ENCODE measurements at places on chromosomes 7 and 10.

DNA sequence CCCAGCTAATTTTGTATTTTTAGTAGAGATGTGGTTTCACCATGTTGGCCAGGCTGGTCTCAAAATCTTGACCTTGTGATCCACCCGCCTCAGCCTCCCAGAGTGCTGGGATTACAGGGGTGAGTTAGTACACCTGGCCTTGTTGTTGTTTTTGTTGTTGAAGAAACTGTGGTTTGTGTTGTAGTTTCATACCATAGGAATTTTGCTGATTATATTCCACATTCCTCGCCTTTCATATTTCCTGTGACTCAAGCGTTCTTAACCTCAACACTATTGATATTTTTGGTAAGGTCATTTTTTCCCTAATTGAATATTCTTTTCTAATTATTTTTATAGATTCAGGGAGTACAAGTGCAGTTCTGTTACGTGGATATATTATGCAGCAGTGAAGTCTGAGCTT lies 16.7 kb downstream of the LIPF start:
- DNase-seq: no peak

- no peak for DNase-seq
These were observed 7.9 kb upstream of the ZFYVE27 start for GRCh38 chr10:97729014-97729413.

- peak; percentile 55 for DNase-seq
These were observed 10.3 kb downstream of the SFXN3 start for GRCh38 chr10:101041252-101041761.

DNA sequence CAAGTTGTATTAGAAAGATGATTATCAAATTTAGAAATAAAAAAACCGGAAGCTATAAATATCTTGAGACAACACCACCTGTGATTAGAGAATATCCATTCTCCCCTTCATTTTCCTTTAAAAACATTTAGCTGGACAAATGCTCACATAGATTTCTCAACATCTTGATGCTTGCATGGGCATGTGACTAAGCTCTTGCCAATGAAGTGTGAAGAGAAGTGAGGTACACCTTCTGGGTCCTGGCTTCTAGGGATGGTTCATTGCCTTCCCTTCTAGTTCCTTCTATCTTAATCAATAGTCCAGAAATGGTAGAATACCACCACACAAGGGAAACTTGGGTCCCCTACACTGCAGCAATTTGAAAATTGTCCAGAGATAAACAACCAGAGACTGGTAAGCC lies 41.0 kb downstream of the WAPL start:
- no peak for DNase-seq

DNA sequence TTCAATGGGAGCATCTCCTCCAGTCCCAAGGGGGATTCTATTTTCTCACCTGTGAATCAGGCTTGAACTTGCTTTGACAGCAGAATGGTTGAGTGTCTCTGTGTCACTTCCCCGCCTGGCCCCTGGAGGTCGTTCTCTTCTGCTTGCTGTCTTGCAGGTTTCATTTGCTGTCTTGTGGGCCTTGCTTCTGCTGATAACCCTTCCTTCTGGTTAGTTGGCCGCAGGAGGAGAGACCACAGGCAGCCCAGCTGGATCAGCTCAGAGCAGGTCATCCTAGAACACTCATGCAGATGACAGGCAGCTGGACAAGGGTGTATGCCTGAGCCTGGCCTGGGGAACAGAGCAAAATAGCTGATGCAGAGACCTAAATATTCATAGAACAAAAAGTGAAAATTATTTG lies 344.2 kb upstream of the ADARB2 start:
- DNase-seq: no peak

DNA sequence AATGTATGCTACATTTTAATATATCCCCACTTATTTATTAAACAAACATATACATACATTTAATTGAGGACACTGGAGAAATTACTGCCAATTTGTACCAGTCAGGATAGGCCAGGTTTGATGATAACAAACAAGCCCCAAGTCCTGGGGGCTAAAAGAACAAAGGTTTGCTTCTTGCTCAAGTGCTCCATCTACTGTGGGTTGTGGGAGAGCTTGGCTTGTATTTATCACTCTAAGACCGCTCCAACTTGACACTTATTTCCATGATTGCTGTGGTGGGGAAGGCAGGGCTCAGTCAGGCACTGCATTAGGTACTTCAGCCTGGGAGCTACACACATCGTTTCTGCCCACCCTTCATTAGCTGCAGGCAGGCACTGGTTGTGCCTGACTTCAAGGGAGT lies 136.6 kb upstream of the ZNF32 start:
- no peak for DNase-seq

- no peak for DNase-seq
These were observed 578 bp downstream of the ZNF713 start for GRCh38 chr7:55887821-55888247.

DNA sequence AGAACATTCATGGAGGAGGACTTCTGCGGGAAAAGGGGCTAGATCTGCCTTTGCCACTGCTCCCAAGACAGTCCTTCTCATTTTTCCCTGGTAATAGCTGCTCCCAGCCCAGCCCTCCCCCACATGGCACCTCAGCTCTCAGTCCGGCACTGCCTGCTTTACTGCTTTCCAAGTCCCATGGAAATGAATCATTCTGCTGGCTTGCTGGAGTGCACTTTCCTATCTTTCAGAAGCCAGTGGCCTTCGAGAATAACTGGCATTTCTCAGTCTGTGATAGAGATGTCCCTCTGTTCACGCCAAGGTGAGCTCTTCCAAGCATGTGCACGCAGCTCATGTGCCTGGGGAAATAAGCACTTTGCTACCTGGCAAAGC lies 61.4 kb downstream of the SYPL1 start:
- DNase-seq: no peak

GRCh38 chr10:57955076-57955475 lies 312.6 kb downstream of the IPMK start:
- DNase-seq: no peak

DNA sequence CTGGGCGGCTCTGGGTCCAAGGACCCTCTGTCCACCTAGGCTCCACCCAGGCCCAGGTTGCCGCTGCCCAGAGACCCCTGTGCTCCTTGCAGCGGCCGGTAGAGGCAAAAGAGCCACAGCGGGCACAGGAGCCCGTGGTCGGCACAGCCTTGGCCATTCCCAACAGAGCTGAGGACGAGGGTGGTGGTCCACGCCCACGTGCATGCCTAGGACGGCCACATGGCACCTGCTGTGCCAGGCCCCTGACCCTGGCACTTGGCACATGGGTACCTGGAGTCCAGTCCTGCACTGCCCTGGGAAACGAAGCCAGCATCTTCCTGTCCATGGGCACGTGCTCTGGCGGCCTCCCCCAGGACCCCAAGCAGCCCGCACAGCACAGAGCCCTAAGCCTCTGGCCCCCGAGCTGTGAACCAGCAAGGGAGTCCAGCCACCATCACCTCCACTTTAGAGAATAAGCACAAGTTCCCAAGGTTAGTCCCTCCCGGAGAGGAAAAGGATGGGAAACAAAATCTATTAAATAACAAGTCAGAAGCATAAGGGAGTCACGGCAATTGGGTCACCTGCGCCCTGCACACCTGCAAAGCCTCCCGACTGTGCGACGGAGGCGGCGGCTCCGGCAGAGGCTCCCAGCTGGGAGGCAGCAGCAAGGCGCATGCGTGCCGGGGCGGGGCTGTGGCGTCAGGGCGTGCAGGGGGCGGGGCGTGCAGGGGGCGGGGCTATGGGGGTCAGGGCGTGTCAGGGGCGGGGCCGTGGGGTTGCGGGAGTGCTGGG lies 59.1 kb downstream of the STK32C start:
- peak; percentile 39 for DNase-seq

DNA sequence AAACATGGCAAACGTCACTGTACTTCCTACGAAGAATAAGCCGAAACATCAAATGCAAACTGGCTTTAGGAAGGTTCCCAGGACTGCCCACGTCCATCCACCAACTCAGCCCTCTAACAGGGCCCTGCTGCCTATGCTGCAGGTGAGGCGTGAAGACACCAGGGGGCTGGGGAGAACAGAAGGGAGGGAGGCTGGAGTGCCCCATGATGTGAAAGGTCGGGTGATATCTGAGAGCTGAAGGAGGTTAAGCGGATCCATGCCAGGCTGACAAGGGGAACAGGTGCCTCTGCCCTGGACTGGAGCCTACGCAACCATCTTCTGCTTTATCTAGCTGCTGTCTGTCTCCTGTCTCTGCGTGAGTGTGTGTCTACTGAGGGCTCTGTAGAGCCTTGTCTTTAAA lies 40.2 kb upstream of the ATP6V0A4 start:
- DNase-seq: no peak

DNA sequence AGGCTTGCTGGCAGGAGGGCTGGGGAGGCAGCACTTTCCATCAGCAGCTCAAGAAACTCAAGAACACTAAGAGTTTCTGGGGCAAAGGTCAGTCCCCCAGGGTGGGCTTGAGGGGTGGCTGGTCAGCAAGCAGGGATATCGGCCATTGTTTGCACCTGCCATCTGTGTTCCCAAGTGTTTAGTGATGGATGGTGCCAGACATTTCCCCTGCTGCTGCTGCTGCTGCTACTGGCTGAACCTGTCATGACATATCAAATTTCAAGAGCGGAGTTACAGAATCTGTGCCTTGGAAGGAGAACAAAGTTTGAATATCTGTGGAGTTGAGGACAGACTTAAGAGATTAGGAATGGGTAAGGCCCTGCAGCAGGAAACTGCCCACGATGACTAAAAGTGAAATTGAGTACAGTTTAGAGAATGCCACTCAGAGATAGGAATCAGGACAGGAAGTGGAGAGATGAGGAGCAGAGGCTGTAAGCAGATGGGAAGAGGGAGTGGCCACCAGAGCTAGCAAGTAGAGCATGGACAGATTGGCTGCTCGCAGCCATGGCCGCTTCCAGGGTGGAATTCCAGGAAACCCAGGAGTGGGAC lies 39.2 kb upstream of the PPP1R3C start:
- DNase-seq: no peak

GRCh38 chr10:31604096-31604495 lies 285.1 kb downstream of the ZEB1 start:
- DNase-seq: no peak

- no peak for DNase-seq
These were observed 138.7 kb downstream of the NEURL1 start for GRCh38 chr10:103632247-103632642.

GRCh38 chr7:20474249-20474648 lies 141.2 kb upstream of the ABCB5 start:
- no peak for DNase-seq

GRCh38 chr7:148255333-148255732 lies 335.2 kb upstream of the C7orf33 start:
- no peak for DNase-seq

- DNase-seq: no peak
These were observed 4.2 kb downstream of the CTBP2 start for GRCh38 chr10:125156196-125156595.

DNA sequence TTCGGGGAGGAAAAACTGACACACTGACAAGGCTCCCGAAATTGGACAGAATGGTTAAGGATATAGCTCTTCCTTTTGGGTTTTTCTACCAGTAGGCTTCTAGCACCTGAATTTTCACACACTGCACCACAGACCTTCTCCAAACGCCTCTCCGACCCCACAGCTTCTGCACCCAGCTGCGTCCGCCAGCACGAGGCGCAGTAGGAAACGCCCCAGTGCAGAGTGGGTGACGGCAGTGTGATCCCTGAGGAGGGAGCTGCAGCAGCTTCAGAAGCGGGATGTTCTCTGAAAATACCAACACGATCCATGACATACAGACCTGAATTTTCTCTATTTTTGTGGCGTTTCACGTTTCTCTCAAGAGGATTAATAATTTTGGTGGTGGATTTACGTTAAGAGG lies 25.9 kb downstream of the HSPB1 start:
- DNase-seq: no peak

DNA sequence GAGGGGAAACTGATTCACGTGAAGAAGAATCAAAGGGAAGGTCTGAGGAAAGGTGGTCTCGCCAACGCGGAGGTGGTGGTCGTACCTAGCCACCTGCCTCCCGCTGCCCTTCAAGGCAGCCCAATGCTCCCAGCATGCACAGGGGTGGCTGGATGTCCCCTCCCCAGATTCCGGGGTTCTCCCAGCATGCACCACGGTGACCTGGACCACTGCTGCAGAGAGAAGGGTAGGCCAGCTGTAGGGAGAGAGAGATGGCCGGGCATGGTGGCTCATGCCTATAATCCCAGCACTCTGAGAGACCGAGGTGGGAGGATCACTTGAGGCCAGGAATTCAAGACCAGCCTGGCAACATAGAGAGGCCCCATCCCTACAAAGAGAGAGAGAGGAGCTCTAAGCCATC lies 32.4 kb upstream of the PPP2R2D start:
- DNase-seq: no peak

DNA sequence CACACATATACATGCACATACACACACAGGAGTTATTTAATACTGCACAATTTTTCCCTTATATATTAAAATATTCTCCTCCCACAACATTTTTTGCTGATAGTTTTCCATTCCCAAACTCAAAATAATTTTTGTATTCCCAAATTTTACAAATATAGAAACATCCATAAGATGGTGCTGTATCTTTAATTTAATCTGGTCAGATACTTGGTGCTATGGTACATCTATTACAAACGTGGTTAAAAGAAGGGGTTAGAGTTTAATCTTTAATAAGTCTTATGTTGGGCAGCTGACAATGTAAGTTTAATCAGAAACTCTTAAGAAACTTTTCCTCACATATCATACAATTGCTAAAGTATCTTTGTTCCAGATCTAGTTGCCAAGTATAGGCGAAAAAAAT lies 10.2 kb upstream of the CADPS2 start:
- DNase-seq: no peak

DNA sequence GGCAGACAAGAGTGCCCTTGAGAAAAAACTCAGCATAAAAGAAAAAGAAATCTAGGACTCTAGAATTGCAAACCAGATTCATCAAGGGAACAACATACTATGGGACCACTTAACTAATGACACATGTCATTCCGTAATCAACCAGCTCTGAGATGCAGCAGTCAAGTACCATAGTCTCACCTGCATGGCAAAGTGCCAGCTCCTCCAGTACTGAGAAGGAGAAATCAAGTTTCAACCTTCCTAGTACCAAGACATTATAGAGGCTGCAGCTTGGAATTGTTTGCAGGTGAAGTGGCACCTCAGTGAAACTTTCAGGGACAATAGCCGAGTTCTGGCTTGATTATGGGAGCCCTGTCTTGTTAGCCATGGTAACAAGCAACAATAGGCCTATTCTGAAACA lies 11.5 kb downstream of the STEAP1 start:
- no peak for DNase-seq

- no peak for DNase-seq
These were observed 105.3 kb downstream of the ARHGAP21 start for GRCh38 chr10:24618401-24618800.

- no peak for DNase-seq
These were observed 49.0 kb downstream of the PRR15 start for GRCh38 chr7:29612596-29612995.

GRCh38 chr7:103613655-103614642 lies 167.9 kb upstream of the SLC26A5 start:
- DNase-seq: no peak

- no peak for DNase-seq
These were observed 34.7 kb downstream of the IMMP2L start for GRCh38 chr7:111527545-111527944.

- DNase-seq: no peak
These were observed 27.7 kb upstream of the DNAAF5 start for GRCh38 chr7:698515-699475.

- DNase-seq: no peak
These were observed 45.0 kb upstream of the AKR1C1 start for GRCh38 chr10:4918236-4918635.

- no peak for DNase-seq
These were observed 67.8 kb upstream of the CDK13 start for GRCh38 chr7:39882148-39882784.

- no peak for DNase-seq
These were observed 453.5 kb upstream of the SEMA3A start for GRCh38 chr7:84647797-84648757.
